ENCODE measurements at places on chromosomes 3 and 15.

DNA sequence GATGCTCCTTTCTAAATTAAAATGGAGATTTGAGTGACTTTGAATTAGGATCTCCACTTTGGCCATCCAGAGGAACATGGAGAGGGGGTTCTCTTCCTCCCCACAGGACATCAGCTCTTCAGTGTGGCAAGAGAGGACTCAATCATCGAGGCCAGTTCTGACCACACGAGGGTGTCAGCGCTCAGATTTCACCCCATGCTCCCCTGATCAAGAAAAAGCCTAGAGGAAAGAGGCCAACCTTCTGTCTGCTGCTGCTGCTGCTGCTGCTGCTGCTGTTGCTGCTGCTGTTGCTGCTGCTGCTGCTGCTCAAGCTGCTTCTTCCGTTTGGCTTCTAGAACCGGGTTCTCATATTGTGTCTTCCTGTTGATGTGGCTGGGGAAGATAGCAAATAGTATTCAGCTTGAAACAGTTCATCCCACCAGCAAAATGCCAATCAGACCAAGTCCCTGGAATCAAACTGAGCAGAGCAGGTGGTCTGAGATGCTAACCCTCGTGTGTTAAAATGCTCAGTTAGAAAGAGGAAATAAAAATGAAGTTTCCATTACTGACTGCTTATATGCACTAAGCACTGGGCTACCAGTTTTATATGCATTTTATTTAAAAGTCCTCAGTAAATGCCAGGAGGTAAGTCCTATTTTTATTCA, 599.0 kb downstream of the MAGI1 start:
- no peak for DNase-seq

DNA sequence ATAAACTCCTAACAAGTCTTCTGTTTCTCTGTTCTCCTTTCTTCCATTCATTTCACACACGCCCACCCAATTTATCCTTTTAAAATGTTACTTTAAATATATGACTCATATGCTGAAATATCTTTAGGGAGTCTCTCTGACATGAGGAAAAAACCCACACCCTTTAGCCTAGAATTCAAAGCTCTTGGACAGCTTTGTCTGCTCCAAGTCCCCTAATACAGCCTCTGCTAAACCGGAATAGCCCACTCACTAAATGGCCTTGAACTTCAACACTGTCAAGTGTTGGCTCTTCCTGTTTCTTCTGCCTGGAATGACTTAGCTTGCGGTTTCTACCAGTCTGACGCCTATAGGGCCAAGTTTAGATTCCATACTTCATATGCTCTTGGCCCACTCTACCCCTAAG, 3.3 kb upstream of the CD96 start:
- no peak for DNase-seq

DNA sequence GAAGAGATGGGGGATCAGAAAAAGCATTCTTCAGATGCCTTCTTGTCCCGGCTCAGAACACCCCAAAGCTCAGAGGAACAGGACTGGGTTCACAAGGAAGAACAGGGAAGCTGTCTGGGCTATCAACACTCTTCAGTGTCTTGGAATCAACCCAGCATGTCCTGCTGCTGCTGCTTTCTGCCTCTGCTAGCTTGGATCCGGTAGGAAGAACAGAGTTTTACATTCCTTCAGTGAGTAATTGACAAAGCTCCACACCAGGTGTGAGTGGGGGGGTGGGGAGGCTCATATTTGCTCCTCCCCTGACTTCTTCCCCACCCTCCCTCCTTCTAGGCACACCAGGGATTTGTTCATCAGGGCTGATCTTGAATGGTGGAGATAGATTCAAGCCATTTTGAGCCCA, 13.1 kb upstream of the ETV5 start:
- DNase-seq = no peak

DNA sequence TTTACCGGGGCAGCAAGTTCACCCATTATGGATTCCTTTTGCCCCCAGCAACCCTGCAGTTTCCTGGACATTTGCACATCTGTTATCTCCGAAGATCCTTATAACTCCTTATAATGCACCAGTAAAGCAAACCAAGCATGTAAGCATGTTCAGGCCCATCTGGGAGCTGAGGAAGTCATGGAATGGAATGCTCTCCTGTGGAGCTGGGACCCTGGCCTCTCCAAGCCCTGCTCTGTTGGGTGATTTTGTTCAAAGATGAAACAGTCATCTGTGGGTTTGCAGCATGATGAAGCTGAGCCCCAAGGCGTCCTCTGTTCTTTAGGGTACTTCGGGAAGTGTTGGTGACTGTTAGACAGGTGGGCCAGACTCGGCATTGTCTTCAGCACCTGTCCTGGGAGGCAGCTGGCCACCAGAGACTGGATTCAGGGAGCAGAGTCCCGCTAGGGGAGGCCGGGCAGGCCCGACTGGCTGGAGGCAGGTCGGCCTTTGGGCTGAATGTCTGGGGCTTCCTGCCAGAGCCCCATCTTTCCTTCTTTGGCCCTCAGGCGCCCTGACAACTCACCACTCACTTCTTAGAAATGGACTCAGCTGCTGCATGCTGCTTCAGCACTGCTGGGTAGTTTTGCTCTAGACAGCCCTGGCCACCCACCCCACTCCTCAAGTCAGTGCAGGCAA, 3.9 kb downstream of the DNAH1 start:
- DNase-seq = no peak

GRCh38 chr3:10164546-10165393, at the start of gene IRAK2:
TSS of gene IRAK2 (plus strand) at chr3:10164919. CDS start at chr3:10164955, 36 bp downstream.
- peak; percentile 63 for DNase-seq

- no peak for DNase-seq
Measured at GRCh38 chr3:149003653-149004305, 12.4 kb downstream of the GYG1 start.

DNA sequence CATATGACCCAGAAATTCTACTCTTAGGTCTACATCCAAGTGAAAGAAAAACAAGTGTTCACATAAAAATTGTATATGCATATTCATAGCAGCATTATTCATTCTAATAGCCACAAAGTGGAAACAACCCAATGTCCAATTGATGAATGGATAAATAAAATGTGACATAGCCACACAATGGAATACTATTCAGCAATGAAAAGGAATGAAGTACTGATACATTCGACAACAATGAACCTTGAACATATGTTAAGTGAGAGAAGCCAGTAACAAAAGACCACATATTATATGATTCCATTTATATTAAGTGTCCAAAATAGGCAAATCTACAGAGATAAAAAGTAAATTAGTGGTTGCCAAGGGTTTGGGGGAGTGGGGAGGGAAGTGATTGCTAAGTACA, 70.2 kb upstream of the ACTC1 start:
- DNase-seq = no peak

GRCh38 chr15:51888593-51889195, 59.2 kb downstream of the TMOD3 start:
- no peak for DNase-seq

- DNase-seq = no peak
Measured at GRCh38 chr15:35136321-35137189, 51.5 kb upstream of the NANOGP8 start.

GRCh38 chr3:55858302-55858701, 371.2 kb upstream of the WNT5A start:
- no peak for DNase-seq

GRCh38 chr3:151015767-151016477, 43.4 kb upstream of the CLRN1 start:
- no peak for DNase-seq

DNA sequence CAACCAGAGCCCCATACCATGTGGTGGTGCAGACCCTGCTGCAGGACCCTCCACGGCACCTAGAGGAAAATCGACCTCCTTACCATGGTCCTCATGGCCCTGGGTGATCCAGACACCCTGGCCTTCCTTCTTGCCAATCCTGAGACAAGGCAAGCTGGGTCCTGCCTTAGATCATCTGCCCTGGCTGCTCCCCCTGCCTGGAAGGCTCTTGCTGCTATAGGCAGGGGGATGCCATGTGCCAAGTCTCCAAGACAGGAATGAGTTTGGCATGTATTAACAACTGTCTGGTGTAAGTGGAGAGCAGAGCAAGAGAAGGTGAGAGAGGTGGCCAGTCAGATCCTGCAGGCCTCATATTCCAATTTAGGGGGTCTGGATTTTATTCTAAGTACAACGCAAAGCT, 7.5 kb downstream of the HEG1 start:
- DNase-seq = no peak

DNA sequence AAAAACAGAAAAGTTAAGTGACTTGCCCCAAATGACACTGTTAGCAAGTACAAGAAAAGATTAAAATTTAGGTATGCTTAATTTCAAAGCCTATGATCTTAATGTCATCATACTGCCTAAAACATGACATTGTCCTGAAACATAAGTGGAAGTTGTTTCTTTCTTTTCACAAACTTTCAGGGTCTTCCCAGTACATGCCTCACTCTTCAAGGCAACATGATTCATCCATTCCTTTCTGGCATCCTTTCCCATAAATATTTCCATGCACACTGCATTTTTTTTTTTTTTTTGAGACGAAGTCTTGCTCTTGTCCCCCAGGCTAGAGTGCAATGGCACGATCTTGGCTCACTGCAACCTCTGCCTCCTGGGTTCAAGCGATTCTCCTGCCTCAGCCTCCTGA, 42.5 kb upstream of the KPNA4 start:
- DNase-seq = no peak

DNA sequence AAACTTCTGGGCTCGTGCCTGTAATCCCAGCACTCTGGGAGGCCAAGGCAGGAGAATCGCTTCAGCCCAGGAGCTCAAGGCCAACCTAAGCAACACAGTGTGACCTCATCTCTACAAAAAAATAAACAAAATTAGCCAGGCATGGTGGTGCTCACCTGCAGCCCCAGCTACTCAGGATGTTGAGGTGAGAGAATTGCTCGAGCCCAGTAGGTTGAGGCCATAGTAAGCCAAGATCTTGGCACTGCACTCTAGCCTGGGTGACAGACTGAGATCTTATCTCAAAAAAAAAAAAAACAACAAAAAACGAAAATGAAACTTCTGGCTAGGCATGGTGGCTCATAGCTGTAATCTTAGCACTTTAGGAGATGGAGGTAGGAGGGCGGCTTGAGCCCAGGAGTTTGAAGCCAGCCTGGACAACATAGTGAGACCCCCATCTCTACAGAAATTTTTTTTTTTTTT, 53.7 kb downstream of the PIK3CB start:
- DNase-seq = peak; percentile 18

GRCh38 chr3:114867835-114868503, 279.1 kb downstream of the ZBTB20 start:
- no peak for DNase-seq

- no peak for DNase-seq
Measured at GRCh38 chr3:188904670-188905069, 267.1 kb upstream of the TPRG1 start.

GRCh38 chr3:195595785-195596531, 12.2 kb upstream of the APOD start:
- no peak for DNase-seq

GRCh38 chr3:126264381-126264780, 84.0 kb upstream of the ALDH1L1 start:
- no peak for DNase-seq

GRCh38 chr15:74025436-74025835, 30.9 kb downstream of the PML start:
- no peak for DNase-seq

- no peak for DNase-seq
Measured at GRCh38 chr3:197151580-197151979, 122.0 kb upstream of the MELTF start.

- no peak for DNase-seq
Measured at GRCh38 chr3:45538641-45538986, 55.9 kb upstream of the LIMD1 start.

Measured in stimulated activated naive CD8-positive, alpha-beta T cell treated with anti-CD3 and anti-CD28 coated beads, Interleukin-15, amount 100 ng/mL, for 72 hours (primary cell).